Stimulated activated CD4-positive, alpha-beta T cell treated with anti-CD3 and anti-CD28 coated beads, Interleukin-2, amount 100 ng/mL, for 4 hours (primary cell): ENCODE measurements at places on chromosomes 12 and 14.

- DNase-seq, result no peak
Observed at GRCh38 chr12:27229367-27229766, 14.7 kb upstream of the STK38L start.

DNA sequence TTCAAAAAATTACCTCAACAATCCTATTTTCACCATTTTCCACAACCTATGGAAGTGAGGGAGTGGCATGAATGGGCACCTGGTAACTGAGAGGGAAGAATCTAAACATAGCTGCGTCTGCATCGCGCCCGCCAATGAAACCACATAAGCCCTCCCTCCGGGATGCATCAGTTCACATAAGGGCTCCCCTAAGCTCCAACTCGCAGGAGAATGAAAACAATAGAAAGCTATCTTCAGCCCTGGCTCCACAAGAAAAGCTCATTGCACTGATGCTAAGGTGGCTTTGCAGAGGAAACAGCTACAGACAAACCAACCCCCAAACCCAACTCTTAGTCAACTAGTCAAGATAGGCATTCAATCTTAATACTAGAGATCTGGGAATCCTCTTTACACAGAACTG lies 173.3 kb downstream of the FOXN3 start:
- DNase-seq, result no peak

- no peak for DNase-seq
Observed at GRCh38 chr14:53167602-53168328, 14.6 kb upstream of the DDHD1 start.

DNA sequence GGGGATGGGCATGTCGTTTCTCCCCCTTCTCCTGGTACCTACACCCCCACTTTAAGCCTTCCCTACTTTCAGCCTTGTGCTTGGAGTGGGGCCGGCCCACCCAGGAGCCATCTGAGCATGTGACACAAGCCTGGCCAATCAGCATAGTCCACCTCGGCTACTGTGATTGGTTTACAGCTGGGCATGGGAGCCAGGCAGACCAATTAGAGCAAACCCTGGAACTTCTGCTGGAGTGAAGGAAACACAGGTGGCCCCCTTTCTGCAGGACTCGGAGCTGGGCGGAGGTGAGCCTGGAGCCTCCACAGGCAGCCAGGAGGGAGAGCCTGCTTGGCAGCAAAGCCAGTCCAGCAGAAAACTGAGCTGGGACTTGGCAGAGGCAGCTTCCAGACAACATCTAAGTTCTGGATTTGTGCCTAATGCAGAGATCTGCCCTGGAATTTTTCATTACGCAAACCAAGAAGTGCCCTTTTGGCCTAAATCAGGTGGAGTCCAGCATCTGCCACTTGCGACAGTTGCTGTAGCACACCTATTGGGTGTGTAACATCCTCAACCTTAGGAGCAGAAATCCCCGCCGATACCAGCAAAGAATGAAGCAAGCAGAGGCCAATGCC lies 59.5 kb downstream of the SCARB1 start:
- no peak for DNase-seq

GRCh38 chr12:54222609-54223008 lies 33.8 kb upstream of the SMUG1 start:
- DNase-seq, result no peak

- no peak for DNase-seq
Observed at GRCh38 chr12:104702565-104703139, 245.9 kb downstream of the CHST11 start.

GRCh38 chr14:72638021-72638420 lies 255.9 kb downstream of the DPF3 start:
- DNase-seq, result no peak

DNA sequence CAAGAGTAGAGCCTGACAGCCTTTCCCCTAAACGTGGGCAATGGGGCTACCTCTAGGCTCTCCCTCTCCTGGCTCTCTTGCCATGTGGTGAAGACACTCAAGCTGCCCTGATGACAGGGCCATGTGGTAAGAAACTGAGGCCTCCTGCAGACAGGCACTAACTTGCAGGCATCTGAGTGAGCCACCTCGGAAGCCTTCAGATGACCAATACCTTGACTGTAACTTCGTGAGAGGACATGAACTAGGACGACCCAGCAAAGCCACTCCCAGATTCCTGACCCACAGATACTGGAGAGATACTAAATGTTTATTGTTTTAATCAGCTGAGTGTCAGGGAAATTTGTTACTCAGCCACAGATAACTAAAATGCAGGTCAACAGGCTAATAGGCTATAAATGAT lies 96.4 kb downstream of the EFCAB11 start:
- DNase-seq, result no peak

DNA sequence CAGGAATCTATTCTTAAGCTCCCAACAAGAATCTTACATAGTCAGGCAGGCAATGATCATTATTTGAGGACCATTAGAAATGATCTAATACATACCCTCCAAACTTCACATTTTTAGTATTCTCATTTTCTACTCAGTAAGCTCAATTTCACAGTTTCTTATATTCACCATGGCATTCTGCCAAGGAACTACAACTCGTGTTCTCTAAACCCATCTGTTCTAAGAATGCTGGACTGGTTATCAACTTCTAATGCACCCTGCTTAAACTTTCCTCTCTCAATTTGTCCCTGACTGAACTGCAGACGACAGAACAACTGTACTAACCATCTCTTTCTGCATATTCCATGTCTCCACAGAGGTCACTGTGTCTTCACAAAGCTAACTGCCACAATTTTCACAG lies 58.6 kb downstream of the GXYLT1 start:
- DNase-seq, result no peak

- DNase-seq, result no peak
Observed at GRCh38 chr12:46147144-46147543, 121.7 kb downstream of the SLC38A1 start.

DNA sequence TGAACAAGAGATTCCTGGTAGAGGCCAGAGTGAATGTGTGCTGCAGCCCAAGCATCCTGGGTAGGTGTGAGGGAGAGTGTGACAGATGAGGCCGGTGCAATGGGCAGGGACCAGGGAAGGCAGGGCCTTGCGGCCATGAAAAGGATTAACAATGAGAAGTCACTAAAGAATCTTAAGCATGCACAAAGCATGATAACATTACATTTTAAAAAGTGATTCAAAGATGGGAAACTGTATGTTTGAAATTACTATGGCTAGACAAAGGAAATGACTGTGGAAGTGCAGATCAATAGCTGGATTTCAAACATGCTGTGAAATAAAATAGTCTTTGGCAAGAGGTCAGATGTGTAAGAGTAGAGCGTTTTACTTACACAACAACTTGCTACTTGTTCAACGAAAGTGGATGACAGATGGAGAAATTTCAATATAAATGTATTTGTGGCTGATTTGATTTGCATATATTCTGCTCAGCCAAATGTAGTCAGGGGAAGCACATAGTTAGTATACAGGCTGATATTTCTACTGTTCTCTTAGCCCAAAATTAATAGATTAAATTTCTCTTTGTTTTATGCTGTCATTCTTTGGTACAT lies 175.5 kb downstream of the CCDC59 start:
- no peak for DNase-seq

DNA sequence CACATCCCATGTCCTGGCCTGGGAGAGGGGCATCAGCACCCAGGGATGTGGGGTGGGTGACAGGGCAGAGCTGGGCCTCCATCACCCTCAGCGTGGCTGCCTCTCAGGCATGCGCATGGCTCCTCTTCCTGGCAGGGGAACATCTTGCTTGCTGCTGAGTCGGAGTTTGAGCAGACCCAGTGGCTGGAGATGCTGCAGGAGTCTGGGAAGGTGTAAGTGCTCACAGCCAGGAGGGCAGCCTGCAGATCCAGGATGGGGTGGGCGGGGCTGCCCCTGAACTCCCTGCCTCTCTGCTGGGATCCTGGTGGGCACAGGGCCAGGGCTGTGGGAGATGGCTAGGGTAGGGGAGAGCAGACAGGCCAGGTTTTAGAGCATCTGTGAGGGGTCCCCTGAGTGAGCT lies 16.2 kb downstream of the PLEKHD1 start:
- DNase-seq, result no peak

DNA sequence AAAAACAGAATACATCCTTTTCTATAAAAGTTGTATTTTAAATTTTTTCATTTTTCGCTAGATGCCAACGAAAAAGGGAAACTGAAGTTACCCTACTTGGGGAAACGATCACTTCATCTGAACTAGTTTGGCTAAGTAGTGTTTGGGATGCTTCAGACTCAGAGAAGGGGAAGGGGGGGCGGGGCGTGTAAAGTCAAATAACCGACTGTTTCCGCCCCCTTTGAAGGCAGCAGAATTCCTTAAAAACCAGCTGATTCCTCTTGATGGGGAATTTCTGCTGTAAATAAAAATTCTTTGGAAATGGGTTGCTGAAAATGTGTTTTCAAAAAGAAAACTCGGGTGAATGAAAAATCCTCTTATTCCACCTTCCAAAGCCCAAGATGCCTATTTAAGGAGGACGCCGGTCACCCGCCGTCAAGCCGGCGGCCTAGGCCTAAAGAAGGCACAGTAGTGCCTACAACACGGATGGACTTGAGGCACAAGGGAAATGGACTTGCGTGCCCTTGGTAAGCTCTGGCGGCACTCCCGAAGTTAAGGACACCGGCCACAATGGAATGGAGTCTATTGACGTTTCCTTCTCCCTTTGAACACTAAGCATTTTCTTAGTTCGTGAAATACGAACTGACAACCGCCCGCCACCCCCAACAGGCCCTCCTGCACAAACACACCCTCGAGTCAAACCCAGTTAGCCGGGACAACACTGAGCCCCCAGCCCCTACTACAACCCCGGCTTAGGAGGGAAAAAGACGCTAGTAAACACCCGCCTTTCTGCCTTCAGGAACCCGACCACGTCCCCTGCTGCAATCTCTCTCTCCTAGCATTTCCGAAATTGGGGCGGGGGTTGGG lies 1.9 kb downstream of the ATXN2 start:
- DNase-seq, result peak; percentile 3

DNA sequence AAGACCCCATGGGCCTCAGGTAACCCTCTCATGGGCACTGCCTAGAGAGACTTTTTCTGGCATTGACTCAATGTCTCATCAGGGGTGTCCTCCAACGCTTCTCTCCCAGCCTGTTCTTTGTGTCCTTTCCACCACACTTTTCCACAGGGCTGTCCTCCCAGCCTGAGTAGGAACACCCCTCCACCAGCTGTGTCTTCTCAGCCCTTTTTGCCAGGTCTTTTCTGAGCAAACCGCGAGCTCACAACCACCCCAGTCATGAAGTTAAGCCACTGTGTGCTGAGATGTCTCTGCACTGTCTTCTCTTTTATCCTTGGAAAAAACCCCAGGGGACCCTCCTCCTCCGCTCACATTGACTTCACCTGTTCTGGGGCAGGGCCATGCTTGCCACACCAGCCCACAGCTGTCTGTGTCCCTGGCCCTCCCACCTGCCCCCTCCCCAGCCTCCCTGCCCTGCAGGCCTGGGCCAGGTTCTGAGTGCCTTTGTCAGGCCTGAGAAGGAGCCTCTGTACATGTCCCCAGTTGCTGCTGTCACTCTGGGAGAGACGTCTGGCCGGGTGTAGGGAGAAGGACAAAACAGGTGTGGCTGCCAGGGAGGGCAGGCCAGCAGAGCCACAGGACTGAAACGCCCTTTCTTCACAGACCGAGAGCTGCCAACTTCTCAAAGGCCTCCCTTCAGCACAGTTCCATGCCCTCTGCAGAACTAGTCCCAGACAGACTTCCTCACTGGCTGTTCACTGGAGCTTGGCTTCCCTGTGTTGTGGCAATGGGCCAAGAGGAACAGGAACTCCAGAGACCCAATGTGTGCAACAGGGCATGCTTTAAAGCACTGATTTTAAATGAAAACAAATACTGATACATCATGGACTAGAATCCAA lies 50.5 kb upstream of the PNMA1 start:
- DNase-seq, result no peak

GRCh38 chr12:58419905-58420304 lies 478.5 kb downstream of the ATP23 start:
- DNase-seq, result no peak

DNA sequence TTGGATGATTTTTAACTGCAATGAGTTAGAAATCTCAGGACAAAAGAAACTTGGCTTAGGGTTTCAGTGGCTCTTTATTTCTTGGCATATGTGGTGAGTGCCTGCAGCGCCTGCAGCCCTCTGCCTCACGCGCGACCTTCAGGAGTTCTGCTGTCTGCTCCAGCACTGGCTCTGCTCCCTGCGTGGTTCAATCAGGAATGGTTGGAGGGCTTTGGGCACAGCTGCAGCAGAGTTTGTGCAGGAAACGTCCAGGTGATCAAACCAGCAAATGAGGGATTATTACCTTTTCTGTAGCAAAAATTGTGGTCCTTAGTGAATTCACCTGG lies 19.8 kb downstream of the PPM1H start:
- no peak for DNase-seq

GRCh38 chr12:47773062-47773857 lies at the start of gene SLC48A1:
Gene SLC48A1, plus strand, starts transcription at chr12:47773238. Its CDS starts 67 bp downstream, at chr12:47773305.
- peak; percentile 56 for DNase-seq

GRCh38 chr14:45907782-45908181 lies 654.8 kb upstream of the MIS18BP1 start:
- DNase-seq, result no peak

DNA sequence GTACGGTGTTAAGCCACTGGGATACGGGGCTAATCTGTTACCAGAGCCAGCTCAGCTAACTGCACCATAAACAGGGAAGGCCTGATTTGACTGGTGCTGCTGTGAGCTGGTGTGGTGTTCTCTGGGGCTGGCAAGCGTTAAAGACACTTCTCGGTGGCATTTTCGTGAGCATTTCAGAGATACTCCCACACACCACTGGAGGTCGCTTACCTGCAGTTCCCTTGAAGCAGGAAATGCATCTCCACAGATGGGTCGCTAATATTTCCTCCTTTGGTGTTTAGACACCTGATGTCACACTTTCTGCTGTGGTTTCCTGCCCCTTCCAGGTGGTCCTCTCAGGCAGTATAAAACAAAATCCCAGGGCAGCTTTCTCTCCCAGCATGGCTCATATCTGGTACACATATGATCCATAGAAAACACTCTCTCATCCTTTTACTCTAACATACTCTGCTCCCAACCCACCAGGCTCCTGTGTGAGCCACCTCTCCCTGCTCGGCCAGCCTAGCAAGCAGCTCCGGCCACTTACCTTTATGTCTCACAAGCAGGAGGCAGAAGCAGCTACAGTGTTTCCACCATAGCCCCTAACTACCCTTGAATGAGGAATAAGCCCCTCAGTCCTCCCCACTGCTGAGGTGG lies 129.9 kb upstream of the GRIN2B start:
- no peak for DNase-seq

- DNase-seq, result no peak
Observed at GRCh38 chr12:71763677-71764379, 9.2 kb downstream of the RAB21 start.

DNA sequence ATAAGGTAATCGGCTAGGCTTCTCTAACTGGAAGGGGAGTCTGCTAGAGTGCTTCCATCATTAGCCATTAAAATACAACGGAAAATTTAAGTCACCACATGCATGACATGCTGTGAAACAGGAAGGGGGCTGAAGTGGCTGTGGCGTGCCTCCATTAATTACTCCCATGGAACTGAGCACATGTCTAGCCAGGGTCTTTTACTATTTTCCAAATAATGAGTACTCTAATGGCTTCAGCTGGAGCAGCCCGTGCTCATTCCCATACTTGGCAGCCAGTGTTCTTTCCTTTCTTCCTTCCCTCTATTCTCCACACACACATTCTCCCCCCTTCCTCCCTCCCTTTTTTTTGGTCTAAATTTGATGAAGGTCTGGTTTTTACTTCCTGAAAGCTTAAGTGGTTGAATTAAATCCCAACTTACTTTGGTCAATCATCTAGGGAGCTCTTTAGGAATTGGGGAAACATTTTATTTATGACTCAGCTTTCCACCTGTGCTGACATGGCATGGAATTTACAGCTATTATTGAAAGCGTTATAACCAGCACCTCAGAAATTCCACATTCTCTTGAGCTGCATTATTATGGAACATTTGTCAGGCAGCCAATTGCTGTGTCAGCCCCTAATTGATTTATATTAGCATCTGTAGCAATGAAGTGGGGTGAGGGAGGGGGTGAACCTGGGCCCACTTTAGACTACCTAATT lies 72.3 kb downstream of the LRIG3 start:
- DNase-seq, result no peak

GRCh38 chr12:76240281-76240680 lies 107.9 kb downstream of the BBS10 start:
- DNase-seq, result no peak
